Stimulated activated CD4-positive, alpha-beta T cell treated with anti-CD3 and anti-CD28 coated beads, TNF-alpha, amount 100 ng/mL, for 24 hours (primary cell): ENCODE measurements at places on chromosomes 1 and 21.

DNA sequence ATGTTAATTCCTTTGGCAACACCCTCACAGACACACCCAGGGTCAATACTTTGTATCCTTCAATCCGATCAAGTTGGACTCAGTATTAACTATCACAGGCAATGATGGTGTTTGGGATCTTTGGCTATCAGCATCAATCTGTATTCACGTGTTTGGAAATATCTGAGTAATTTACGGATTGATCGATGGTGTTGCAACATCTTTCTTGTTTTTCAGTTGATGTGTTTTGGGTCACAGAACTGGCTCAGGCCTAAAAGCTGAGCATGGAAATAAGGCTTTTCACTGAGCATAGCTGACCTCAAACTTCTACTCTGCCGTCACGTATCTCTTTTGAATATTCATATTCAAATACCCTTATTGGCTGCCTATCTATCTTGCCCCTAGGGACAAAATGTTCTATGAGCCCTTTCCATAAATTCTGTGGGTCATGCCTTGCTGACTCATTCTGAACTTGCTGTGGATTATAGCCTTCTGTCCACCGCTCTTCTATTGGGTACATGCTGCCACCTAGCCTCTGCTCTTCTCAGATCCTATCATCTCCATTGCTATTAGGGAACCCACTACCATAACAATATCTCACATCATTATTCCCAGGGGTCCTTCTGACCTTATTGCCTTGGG lies 156.0 kb downstream of the PDE4B start:
- DNase-seq: no peak

- no peak for DNase-seq
Observed at GRCh38 chr1:174999936-175000696, at the start of gene CACYBP. TSS of gene CACYBP (plus strand) at chr1:174999947. CDS start at chr1:175000181, 234 bp downstream.

- DNase-seq: no peak
Observed at GRCh38 chr1:8055973-8056372, 29.9 kb upstream of the ERRFI1 start.

- DNase-seq: no peak
Observed at GRCh38 chr1:72412286-72412685, 129.9 kb upstream of the NEGR1 start.

GRCh38 chr1:37052120-37052519 lies 17.8 kb upstream of the GRIK3 start:
- no peak for DNase-seq

DNA sequence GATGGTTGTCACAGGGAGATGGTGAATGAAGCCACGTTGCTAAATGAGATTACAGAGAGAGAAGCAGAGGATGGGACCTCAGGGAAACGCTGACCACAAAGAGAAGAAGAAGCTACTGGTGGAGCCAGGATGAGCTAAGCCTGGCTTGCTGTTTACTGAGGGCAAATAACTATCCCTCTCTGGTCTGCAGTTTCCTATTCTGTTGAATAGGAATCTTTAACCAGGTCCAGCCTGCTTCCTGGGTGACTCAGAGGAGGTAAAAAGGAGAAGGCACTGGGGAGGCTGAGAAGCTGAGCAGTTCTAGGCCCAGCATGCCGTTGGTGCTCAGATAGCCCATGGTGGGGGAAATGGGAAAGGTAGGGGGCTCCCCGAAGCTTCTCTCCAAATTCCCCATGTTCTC lies 29.6 kb downstream of the DMBX1 start:
- no peak for DNase-seq

- DNase-seq: no peak
Observed at GRCh38 chr1:51101976-51102375, at the start of gene C1orf185. TSS of gene C1orf185 (plus strand) at chr1:51102228. CDS start at chr1:51102234, 6 bp downstream.
